Activated naive CD8-positive, alpha-beta T cell treated with anti-CD3 and anti-CD28 coated beads, Interleukin-2, amount 10 ng/mL, durations not matched to agents 7 days and 5 days (primary cell): ENCODE measurements at places on chromosomes 6 and 20. TPM values are rescaled to one million over a fixed set of nuclear protein-coding genes. Genes with fewer than 3 reads are reported as not detected.
A peak's percentile ranks its signal among the peaks of the same experiment; 100 is the strongest.

Gene RIOK1
- 31.1 TPM for total RNA-seq

Gene MOG
- total RNA-seq: not detected

Gene BTNL2
- total RNA-seq: not detected

Gene SNHG17
- total RNA-seq: 70.9 TPM

Gene PAK5
- not detected for total RNA-seq

Gene ZSCAN26
- 14.5 TPM for total RNA-seq

Gene SIGLEC1
- total RNA-seq: 0.20 TPM

DNA sequence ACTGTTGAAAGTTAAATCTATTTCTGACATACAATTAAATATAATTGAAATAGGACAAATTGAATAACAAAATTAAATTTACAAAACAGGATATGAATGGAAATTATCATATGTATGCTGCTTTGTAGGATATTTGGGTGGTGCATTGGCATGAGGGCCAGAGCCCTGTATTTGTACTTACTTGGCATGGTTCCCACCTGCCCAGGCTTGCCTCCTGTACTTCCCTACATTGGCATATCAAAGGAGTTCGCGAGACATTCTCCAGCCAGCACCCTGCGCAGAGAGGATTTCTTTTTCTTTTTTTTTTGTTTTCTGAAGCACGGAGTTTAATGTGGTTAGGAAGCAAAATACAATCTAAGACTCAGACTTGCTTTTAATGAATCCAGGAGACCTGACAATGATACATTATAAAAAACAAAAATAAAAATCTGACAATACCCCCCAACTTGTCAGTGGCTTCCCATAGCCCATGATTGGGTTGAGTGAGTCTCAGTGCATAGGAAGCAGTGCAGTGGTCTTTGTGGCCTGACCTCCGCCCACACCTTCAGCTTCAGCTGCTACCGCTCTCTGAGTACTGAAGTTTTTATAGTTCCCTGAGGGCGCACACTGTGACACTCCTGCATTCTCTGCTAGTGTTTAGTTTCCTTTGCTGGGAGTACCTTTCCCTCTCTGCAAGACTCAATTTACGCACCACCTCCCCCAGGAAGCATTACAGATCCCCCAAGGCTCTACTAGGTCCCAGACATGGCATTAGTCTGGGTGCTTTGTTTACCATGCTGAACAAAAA lies 440.8 kb downstream of the UTRN start:
- peak; percentile 69 for DNase-seq

DNA sequence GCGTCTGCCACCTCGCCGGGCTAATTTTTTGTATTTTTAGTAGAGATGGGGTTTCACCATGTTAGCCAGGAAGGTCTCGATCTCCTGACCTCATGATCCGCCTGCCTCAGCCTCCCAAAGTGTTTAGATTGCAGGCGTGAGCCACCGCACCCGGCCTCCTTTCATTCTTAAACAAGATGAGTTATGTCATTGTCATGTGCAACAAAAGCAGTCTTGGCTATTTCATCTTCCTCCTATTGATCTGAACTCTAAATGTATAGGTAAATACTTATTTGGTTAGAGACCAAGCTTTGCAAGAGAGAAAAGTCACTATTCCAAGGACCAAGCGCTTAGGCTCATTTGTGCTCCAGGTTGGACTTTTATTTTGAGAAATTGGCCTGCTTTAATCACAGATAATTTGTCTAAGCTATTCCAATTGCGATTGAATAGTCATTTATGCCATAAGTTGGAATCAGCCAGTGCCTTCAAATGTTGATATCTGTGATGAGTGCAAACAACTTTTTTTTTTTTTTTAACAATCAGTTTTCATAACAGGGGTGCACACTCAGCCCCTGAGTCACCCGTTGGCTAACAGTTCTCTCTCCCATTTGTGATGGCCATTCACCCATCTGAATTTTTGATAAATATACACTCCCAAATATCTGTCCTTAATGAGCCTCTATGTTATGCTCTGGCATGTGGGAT lies 167.3 kb downstream of the BCAS1 start:
- DNase-seq: no peak

DNA sequence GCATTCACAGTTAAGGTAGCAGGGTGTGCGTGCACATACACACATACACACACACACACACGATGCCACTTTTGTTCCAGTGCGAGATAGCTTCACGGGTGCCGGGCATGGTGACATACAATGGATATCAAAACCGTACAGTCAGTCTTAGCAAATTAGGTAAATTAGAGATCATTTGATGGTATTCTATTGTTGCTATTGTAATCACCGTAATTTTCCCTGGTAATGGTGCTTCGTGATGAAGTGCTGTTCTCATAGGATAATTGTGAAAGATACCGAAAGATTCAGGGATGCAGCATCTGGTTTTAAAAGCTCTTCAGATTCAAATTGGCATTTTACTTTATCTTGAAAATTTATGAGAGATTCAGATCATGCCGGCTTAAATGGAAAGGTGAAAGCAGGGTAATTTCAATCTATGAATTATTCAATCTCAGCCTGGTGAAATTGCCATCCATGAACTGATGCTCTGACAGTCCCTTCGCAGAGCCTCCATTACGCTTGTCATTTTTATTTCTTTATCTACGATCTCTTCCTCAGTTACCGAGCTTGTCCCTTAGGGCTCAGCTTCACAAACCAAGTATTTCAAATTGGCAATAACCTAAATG lies 71.3 kb upstream of the SOX4 start:
- no peak for DNase-seq

DNA sequence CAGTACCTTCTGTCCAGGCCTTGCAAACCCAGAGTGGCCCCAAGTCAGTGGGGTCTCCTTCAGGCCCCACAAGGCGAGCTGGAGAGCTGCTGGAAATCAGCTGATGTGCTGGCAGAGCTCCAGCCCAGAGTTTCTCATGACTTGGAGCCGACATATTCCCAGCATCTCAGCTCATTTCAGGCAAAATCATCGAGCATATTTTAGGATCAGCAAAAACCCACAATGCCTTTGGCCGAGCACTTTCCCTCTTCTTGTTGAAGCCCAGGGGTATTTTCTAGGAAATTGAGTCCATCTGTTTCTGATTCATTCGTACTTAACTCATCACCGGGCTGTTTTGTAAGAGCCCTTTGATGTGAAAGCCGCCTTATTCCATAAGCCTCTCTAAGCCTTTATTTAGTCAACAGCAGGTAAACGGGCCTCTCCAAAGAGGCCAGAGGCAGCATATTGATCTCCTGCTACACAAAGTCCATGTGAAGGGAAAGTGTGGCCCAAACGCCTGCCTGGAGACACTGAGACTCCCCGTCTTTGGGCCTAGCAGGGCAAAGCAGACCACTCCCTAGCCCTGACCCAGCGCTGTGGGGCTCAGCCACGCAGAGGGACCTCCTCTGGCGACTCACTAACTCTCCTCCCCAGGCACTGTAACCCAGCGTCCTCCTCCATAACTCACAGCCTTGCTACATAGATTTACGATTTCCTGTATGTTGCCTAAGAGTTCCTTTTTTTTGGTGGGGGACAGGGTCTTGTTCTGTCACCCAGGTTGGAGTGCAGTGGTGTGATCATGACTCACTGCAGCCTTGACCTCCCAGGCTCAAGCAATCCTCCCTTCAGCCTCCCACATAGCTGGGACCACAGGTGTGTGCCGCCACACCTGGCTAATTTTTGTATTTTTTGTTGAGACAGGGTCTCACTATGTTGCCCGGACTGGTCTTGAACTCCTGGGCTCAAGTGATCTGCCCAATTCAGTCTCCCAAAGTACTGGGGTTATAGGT lies 12.1 kb upstream of the C20orf203 start:
- DNase-seq: no peak

DNA sequence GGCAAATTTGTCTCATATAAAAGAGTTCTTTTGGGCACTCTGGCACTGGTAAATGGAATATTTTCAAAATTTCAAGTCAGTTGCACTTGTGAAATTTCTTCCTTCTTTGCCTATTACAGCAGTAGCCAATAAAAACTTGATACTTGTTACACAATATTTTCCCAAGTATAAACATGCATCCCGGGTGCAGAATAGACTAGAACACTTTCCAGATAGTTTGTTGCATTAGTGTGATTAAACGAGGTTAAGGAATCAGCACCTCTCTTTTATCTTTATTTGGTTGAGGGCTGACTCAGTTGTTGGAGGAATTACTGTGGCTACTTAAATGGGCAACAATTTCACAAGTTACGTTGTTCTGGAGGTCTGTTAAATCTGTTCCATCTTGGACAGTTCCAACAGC lies 467.5 kb downstream of the CDKAL1 start:
- DNase-seq: no peak

- DNase-seq: no peak
Measured at GRCh38 chr6:126721581-126722160, 381.8 kb downstream of the CENPW start.

- no peak for DNase-seq
Measured at GRCh38 chr20:45745015-45745414, 22.9 kb downstream of the SPINT4 start.

- DNase-seq: no peak
Measured at GRCh38 chr20:29743101-29743931, 1514.1 kb upstream of the DEFB115 start.

DNA sequence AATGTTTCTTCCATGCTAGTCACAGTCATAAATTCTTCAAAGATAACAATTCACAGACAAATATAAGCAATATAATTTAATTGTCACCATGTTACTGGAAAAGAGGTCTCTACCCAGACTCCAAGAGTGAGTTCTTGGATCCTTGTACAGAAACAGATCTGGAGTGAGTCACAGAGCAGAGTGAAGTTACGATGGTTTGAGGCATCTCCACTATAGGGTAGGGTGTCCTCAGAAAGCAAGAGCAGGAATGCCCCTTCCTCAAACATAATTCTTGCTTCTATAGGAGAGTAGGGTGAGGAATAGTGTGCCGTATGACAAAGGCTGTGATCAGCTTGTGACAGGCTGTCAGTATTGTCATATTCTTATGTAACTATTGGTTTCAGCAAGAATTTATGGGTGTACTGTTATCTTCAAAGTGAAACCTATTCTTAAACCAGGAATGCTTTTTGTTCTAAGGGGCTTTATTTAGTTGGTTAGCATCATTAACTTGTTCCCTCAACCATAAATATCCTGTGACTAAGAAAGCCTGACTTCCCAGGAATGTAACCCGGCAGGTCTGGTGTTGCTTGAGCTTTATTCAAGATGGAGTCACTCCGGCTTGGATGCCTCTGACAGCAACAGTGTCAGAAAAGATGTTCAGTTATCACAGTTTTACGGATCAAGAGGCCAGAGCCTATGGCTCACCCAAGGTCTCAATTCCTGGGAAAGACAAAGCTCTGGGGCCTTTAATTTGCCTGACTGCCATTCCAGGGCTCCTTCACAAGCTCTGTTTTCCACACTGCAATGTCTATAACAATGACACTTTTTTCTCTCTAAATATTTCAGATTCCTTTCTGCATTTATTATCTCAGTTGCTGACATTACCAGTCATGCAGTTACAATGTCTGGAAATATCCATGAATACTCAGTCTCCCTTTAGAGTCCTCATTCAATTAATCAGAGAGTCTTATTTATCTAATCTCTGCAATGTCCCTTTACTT lies 298.6 kb downstream of the C6orf118 start:
- no peak for DNase-seq

DNA sequence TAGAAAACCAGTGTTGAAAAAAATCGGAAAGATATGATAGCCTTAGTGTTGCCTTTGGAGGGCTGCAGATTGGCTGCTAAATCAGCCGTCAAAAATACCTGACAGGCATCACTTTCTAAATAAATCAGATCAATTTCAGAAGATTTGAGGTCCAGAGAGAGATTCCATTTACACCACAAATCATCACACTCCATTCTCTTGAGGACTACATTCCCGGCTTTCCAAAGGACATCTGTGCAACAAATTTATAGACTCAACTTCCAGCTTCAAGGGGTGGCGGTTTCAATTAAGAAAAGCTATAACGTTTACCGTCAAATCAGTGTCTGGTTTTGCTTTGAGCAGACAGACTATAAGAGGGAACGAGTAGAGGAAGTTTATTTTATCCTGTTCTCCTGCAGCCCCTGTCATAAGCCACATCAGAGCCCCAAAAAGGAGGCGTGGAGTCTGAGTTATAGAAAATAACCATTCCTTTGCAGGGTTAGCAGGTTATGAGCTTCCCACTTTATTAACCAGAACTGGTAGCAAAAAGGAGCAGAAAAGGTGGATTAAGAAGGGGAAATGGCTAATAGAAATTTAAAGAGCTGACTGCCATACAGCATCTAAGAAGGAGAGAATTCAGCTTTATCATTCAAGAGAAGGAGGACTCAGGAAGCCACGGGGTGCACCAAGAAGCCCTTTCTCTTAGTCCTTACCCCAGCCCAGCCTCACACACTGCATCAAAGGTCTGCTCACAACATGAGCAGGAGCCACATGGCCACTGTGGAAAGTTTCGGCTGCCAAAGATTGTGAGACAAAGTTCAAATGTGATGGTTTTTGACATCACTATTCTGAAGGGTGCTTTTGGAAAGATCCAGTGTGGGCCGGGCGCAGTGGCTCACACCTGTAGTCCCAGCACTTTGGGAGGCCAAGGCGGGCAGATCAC lies 12.9 kb upstream of the UQCC2 start:
- DNase-seq: no peak

- DNase-seq: no peak
Measured at GRCh38 chr6:38146021-38146733, 326.6 kb downstream of the ZFAND3 start.

DNA sequence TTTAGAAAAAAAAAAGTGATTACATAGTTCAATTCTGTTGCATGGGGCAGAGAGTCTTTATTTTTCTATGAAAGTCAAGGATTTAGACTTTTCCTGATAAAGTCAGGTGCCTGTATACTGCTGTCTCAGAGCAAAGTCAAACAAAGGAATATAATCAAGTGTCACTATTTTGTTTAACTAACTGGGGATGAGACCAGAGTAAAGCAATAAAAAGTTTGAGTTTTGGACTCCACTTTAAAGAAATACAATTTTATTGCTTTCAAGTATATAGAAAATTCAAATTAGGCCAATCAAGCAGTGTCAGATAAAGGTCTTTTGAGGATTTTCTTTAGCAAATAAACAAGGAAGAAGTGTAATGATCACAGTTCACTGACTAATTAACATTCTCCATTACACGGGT lies 48.7 kb upstream of the MYLIP start:
- DNase-seq: no peak

GRCh38 chr20:3067139-3068014 lies 4.0 kb upstream of the OXT start:
- DNase-seq: no peak

- DNase-seq: no peak
Measured at GRCh38 chr6:20182926-20183521, 29.2 kb downstream of the MBOAT1 start.

- peak; percentile 63 for DNase-seq
Measured at GRCh38 chr20:32018269-32019155, 8.3 kb downstream of the CCM2L start.

DNA sequence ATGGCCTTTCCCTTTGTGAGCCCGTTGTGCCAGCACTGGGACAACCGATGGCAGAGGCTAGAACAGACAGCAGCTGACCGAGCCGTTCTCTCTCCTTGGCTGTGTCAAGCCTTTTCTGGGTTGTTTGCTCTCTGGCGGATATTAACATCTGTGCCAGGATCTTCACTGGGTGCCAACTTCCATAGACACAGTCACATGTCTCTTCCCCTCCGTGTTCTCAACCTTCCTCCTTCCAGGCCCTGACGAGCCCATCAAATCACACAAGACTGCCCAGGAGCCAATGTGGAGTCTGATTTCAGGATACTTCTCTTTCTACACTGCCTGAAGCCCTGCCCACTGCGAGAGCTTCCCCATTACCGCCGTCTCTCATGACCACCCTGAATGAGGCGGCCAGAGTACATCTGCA lies 111.0 kb upstream of the RALGAPA2 start:
- no peak for DNase-seq

GRCh38 chr6:104218116-104218515 lies 641.6 kb downstream of the HACE1 start:
- no peak for DNase-seq

GRCh38 chr20:58361481-58362205 lies 27.4 kb upstream of the VAPB start:
- no peak for DNase-seq

- DNase-seq: no peak
Measured at GRCh38 chr6:123415844-123416468, 220.8 kb downstream of the TRDN start.
